Activated CD8-positive, alpha-beta T cell treated with anti-CD3 and anti-CD28 coated beads for 36 hours (primary cell): ENCODE measurements at places on chromosomes 1 and 21. TPM values are rescaled to one million over a fixed set of nuclear protein-coding genes. Genes with fewer than 3 reads are reported as not detected.

Gene TRIM45
- total RNA-seq, result 0.27 TPM

Gene CLDN17
- total RNA-seq, result not detected

Gene SH3GLB1
- 46.1 TPM for total RNA-seq

Gene FCRL5
- 0.05 TPM for total RNA-seq

Gene GBP2
- 189 TPM for total RNA-seq

Gene NMNAT1
- 9.6 TPM for total RNA-seq

Gene GSTM1
- total RNA-seq, result 49.6 TPM

Gene GJA8
- not detected for total RNA-seq

Gene SH2D1B
- not detected for total RNA-seq

Gene CCDC27
- not detected for total RNA-seq

Gene OR6F1
- not detected for total RNA-seq

Gene RGS7
- total RNA-seq, result not detected

Gene CD53
- total RNA-seq, result 251 TPM

Gene PTPN14
- total RNA-seq, result 0.27 TPM

Gene VSIG8
- not detected for total RNA-seq

Gene SH2D2A
- 315 TPM for total RNA-seq

Gene PRAMEF4
- not detected for total RNA-seq

Gene LEFTY1
- total RNA-seq, result 0.83 TPM

Gene SLC45A1
- 0.56 TPM for total RNA-seq

Gene PTPRU
- total RNA-seq, result 0.56 TPM

Gene AKT3
- total RNA-seq, result 31.7 TPM

Gene ZBTB8OS
- 57.6 TPM for total RNA-seq

Gene SPATA21
- not detected for total RNA-seq

Gene ESRRG
- total RNA-seq, result not detected

Gene OR2T2
- total RNA-seq, result not detected

Gene OLIG2
- total RNA-seq, result not detected

Gene TAF5L
- 17.7 TPM for total RNA-seq

Gene UBASH3A
- total RNA-seq, result 52.9 TPM

Gene GNG4
- total RNA-seq, result 2.2 TPM

Gene SCAMP3
- 97.2 TPM for total RNA-seq

Gene CC2D1B
- total RNA-seq, result 17.1 TPM

Gene TRABD2B
- not detected for total RNA-seq

Gene NOS1AP
- total RNA-seq, result 0.18 TPM

Gene FAM167B
- total RNA-seq, result 0.38 TPM

Gene FCAMR
- not detected for total RNA-seq

Gene ETNK2
- total RNA-seq, result 1.3 TPM

Gene LENEP
- not detected for total RNA-seq

Gene SHISAL2A
- 14.6 TPM for total RNA-seq

Gene FCRL3
- total RNA-seq, result 6.4 TPM

Gene MYOG
- not detected for total RNA-seq

Gene KLHDC9
- total RNA-seq, result 0.43 TPM

Gene NBPF4
- not detected for total RNA-seq

Gene OR10T2
- not detected for total RNA-seq

Gene LCE3E
- total RNA-seq, result not detected

Gene CR1
- total RNA-seq, result 0.18 TPM

Gene C1orf94
- not detected for total RNA-seq

Gene MSH4
- 0.32 TPM for total RNA-seq
